Anterior cingulate cortex (tissue), 58 donors: ENCODE measurements at places on chromosomes 13 and 19.
A peak's percentile ranks its signal among the peaks of the same experiment; 100 is the strongest.

GRCh38 chr13:77040835-77041234 lies 13.9 kb upstream of the FBXL3 start:
- DNase-seq: no peak

DNA sequence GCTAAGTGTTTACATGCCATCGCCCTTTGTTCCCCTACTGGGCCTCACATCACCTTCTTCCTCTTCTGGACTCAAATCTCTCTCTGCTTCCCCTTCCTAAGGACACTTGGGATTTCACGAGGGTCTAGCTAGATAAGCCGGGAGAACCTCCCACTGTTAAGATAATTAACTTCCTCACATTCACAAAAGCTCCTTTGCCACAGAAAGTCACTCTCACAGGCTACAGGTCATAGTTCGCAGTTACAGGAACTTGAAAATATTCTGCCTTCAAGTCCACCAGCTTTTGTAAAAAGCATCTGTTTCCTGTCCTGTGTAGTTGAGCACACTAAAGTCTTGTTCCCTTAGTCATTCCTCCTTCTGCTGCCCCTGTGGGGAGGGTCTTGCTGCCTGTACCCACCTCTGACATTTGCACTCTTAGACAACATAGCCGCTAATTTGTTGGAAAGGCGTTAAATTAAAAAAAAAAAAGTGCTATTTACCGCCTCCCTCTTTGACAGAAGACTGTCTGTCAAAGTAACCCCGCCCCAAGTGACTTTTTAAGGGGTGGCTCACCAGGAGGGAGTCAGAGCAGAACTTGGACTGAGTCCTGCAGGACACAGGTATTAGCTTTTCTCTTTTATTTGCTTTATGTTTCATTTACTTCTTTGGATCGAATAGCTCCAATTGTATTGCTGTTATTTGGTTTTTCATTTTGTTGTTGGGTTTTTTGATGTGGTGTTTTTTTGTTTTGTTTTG lies 26.8 kb upstream of the CEACAM21 start:
- DNase-seq: no peak

DNA sequence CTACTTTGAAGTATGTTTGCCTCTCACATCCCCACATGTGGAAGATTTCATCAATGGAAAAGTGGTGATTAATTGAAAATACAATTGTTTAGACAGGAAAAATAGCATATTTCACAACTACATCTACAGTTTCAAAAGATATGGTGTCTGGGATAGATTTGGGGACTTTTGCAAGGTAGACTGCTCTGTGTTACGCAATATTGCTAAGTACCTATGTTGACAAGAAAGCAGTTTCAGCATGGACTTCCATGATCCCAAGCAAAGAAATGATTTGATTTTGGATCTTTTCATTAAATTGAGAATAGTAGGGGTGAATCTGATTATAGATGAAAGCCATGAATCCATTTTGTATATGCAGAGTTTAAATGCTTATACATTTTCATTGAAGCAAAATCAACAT lies 10.5 kb downstream of the ZNF160 start:
- DNase-seq: no peak

DNA sequence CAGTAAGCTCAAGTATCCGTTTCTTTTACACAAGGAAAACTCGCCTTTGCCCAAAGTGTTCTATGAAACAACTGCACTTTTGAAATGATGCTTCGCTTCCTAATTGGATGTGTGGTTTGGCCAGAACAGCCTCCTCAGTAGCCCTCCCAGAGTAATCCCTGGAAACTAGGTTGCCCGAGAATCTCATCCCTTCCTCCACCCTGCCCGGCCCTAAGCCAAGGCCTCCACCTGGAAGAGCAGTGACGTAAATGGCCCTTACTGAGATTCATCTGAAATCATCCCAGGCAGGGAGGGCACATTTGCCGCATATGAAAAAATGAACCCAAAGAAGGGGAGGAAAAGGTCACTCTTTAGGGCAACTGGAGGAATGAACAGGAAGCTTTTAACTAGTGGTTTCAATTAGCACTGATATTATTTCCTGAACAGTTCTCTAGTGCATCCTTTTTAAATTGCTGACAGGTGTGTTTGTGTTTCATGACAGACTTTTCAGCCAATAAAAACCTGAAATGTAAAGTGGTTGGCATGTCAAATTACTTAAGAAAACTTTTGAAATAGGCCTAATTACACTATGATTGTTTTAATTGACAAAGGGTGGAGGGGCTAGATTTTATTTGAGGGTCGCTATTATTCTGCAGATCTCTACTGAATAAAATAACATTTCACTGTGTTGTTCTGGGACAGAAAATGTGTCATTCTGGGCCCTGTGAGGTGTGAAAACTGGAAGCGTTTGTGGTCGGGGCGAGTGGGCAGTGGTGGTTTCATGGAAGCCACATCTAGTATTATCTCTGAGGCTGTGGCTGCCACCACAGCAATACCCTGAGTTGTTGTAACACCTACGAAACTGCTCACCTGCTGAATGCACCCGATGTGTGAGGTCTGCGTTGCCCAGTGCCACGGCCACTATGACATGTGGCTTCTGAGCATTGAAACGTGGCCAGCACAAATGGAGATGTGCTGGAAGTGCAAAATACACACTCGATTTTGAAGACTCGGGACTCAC lies 112.1 kb downstream of the ZIC5 start:
- no peak for DNase-seq

DNA sequence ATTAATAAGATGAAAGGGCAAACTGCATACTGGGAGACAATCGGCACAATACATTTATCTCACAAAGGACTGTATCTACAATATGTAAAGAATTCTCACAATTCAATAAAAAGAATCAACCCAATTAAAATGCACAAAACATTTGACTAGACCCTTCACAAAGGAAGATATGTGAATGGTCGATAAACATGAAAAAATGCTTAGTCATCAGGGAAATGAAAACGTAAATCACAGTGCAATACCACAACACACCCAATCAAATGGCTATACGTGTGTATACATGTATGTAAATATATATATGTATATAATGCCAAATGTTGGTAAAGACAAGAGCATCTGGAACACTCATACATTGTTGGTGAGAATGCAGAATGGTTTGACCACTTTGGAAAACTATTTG lies 21.9 kb upstream of the RFC3 start:
- no peak for DNase-seq

GRCh38 chr19:35005256-35005977 lies 5.3 kb downstream of the GRAMD1A start:
- no peak for DNase-seq

GRCh38 chr19:351976-352625 lies 7.5 kb upstream of the MIER2 start:
- no peak for DNase-seq

GRCh38 chr13:50244713-50245574 lies 229.7 kb downstream of the KCNRG start:
- DNase-seq: no peak

DNA sequence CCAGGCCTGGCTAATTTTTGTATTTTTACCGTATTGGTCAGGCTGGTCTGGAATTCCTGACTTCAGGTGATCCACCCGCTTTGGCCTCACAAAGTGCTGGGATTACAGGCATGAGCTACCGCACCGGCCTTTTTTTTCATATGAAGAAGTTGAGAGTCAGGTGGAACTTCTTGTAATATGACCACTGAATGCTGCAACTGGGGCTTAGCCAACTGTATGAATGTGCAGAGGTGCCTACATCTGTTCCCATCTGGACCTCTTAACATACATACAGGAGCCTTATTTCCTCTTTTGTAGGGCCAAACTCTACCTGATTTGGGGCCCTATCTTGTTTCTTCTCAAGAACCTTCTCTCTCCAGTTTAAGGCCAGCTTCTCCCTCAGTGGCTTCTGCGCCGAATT lies 11.9 kb upstream of the GGACT start:
- DNase-seq: no peak

DNA sequence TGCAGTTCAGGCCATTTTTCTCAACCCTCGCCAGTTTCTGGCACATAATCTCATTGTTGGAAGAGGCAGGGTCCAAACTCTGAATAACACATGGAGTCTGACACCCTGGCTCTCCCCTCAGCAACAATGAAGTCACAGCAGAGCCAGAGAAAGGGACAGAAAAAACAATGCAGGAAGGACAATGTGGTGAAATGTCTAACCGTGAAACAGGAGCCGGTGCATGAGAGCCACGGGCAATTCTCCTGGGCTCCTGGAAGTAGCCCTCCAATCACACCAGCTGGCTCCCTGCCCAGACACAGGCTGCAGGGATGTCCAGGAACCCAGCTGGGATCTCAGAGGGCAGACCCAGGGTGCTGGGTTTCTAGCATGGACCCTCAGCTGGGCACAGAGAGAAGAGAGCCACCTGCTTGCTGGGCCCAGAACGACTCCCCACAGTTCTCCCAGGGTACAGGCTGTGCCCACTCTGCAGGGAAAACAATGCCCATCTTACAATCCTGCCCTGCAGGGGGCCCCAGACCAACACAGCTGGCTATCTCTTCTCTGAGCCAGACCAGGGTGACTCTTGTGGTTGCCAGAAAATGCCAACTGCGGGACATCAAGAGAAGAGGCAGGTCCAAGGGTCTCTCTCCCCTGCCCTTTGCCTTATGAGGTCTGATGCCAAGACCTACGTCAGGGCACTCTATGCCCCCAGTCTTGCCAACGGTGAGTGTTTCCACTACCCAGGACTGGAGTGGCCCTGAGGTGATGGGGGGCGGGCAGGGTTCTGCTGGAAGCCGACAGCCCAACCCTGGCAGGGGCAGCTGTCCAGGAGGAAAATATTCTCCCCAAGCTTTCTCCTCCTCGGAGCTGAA lies 64.5 kb downstream of the CEBPG start:
- peak; percentile 22 for DNase-seq

GRCh38 chr19:6489278-6490061 lies 7.9 kb upstream of the DENND1C start:
- DNase-seq: no peak

- peak; percentile 93 for DNase-seq
Observed at GRCh38 chr19:14544977-14545715, 15.8 kb downstream of the TECR start.

GRCh38 chr13:114309806-114310410 lies 4.4 kb upstream of the CHAMP1 start:
- no peak for DNase-seq

DNA sequence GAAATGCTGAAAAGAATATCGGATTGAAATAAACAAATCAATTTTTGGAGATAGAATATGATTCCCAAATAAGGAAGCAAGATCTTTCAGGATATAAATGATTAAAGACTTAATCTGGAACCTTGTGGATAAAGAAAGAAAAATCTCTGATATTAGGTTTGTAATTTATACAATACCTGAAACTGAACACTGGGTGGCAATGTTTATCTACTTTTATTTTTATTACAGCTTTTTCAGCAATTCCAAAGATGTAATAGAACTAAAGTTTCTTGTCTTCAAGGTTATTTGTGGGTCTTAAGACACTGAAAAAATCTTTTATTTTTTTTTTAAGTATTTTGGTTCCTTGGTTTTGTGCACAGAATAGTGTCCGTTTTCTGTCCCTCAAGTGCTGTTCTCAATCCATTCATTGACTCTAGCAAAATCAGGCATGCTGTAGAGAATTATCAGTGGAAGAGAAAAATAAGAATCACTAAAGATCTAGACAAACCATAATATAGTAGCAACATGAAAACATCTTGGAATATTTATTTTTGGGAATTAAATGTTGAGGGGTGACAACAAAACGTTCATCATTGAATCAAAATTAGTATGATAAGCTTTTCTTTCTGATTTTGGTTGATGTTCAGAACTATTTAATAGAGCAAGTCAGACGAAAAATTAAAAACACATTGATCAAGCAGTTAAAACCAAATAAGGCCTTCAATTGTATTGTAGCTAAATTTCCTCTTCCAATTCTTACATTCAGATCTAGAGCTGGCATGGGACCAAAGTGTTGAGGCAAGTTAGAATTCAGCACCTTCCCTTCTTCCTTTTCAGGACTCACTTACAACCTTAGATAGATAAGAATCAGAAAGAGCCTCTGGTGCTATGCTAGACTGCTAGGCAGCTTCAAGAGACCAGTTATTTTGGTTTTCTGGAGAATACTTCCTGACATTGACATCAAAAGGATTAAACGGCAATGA lies 704.4 kb upstream of the PCDH20 start:
- no peak for DNase-seq

DNA sequence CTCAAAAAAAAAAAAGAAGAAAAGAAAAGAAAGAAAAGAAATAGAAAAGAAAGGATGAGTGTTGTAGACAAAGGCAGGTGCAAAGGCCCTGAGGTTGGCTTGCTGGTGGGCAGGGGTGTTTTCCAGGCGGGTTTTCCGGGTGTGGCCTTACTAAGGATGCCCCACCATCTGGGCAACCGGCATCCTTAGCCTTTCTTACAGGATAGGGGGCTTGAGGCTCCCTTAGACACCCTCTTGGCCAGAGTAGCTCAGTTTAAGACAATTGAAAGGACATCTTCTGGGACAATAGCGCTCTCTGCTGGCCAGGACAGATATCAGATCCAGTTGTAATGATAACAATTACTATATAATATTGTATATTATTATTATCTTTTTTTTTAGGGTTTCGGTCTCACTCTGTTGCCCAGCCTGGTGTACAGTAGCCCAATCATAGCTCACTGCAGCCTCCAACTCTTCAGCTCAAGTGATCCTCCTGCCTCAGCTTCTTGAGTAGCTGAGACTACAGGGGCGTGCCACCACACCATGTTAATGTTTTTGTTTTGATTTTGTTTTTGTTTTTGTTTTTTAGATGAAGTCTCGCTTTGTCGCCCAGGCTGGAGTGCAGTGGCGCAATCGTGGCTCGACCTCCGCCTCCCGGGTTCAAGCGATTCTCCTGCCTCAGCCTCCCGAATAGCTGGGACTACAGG lies 1.4 kb upstream of the QTRT1 start:
- no peak for DNase-seq

GRCh38 chr13:93180356-93180969 lies 46.1 kb upstream of the GPC6 start:
- DNase-seq: no peak

GRCh38 chr13:50123515-50123861 lies 108.2 kb downstream of the KCNRG start:
- DNase-seq: no peak

GRCh38 chr13:83372786-83373185 lies 509.5 kb downstream of the SLITRK1 start:
- no peak for DNase-seq

GRCh38 chr19:4580961-4581665 lies 21.6 kb upstream of the SEMA6B start:
- no peak for DNase-seq

GRCh38 chr19:48819366-48819816 lies 8.6 kb upstream of the BCAT2 start:
- DNase-seq: no peak
